ENCODE measurements at places on chromosomes 6 and 20.
A peak's percentile ranks its signal among the peaks of the same experiment; 100 is the strongest.

GRCh38 chr20:56409956-56410355 lies 2.1 kb upstream of the CASS4 start:
- DNase-seq: no peak

GRCh38 chr6:157978021-157978783 lies 3.5 kb upstream of the SYNJ2 start:
- DNase-seq: peak; percentile 30

DNA sequence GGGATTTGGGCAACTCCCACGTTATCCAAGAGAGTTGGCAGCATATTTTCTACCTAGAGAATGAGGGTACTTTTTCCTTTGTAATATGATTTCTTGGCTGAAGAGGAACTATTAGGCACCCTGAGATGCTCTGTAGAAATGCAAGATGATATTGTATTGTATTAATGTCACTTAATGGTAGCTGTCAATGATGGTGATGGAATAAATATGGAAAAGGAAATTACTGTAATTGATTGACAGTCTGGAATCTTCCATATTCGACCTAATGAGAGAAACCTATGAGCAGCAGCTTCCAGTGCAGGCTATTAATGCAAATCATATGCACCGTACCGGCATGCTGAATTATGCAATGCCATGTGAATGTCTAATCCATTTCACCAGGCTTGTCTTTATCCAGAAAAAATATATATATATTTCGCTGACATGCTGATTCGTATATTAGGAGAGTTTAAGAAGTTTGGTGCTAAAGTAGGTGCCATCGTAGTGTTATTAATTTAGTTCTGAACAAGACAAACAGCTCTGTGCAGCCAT lies 494.2 kb upstream of the JARID2 start:
- DNase-seq: no peak

GRCh38 chr6:146898069-146898887 lies 299.5 kb downstream of the ADGB start:
- DNase-seq: no peak

DNA sequence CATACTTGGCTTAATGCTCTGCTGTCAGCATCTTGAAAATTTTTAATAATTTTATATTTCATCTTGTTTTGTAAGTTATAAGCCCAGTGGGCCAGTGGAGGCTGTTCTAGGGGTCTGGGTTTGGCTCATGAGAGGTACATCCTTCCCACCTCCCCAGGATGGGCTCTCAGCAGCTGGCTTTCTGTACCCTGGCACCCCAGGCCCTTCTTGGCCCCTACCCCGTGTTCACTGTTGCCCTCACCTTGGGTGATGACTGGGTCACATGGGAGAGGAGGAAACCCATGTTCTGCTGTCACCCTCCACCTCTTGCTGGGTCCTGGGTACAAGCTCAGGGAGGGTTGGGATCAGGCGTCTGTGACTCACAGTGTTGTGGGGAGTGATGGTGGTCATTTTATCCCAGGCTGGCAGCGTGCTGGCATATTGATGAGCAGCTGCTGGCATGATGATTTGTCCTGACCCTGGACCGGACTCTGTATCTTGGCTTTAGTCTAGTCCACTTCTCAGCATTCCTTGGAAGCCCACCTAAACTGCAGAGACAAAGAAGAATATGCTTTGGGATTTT lies 34.6 kb downstream of the SLC16A10 start:
- DNase-seq: no peak

GRCh38 chr6:73139681-73140383 lies 85.5 kb downstream of the KHDC1L start:
- no peak for DNase-seq

DNA sequence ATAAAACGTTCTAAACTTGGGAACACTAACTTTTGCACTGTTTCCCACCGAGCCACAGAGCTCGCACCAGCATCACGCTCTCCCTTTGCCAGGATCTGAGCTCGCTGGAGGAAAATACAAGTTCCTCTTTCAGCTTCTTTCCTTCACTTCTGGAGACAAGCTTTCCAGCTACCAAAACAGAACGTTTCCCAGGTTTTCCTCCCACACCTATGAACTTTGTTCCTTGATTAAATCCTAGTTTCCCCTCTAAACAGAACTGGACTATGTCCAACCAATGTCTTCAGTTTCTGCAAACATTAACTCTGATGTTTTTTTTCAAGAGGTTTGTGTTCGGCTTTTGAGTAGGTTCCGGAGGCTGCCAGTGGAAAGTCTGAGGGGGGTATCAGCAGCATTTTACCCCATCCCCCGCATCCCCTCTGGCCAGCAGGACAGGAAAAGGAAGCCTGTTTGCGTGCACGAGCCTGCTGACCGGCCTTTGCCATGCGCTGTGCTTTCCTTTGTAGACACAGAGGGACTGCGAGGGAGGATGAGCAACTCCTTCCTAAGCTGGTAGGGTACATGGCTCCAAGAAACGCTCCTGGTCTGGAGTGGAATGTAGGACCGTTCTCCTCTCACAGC lies 135.5 kb downstream of the LY86 start:
- no peak for DNase-seq

DNA sequence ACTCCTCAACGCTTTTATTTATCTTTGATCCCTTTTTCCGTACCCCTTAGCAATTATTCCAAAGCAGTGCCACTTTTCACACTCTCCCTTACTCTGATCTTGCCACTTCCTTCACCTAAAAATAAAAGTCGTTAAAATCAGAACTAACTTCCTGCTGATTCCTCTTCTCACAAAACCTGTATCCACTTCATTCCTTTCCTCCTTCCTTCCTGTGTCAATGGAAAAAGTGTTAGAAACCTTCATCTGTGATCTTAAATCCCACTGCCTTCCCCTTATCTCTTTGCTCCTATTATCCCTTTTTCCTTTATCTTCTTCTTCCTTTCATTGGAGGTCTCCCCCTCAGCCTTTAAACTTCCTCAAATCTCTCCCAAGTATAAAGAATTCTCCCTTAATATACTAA lies 49.2 kb downstream of the GOPC start:
- DNase-seq: no peak
